ENCODE measurements at places on chromosomes 4 and X. TPM values are rescaled to one million over a fixed set of nuclear protein-coding genes. Genes with fewer than 3 reads are reported as not detected.
A peak's percentile ranks its signal among the peaks of the same experiment; 100 is the strongest.

DNA sequence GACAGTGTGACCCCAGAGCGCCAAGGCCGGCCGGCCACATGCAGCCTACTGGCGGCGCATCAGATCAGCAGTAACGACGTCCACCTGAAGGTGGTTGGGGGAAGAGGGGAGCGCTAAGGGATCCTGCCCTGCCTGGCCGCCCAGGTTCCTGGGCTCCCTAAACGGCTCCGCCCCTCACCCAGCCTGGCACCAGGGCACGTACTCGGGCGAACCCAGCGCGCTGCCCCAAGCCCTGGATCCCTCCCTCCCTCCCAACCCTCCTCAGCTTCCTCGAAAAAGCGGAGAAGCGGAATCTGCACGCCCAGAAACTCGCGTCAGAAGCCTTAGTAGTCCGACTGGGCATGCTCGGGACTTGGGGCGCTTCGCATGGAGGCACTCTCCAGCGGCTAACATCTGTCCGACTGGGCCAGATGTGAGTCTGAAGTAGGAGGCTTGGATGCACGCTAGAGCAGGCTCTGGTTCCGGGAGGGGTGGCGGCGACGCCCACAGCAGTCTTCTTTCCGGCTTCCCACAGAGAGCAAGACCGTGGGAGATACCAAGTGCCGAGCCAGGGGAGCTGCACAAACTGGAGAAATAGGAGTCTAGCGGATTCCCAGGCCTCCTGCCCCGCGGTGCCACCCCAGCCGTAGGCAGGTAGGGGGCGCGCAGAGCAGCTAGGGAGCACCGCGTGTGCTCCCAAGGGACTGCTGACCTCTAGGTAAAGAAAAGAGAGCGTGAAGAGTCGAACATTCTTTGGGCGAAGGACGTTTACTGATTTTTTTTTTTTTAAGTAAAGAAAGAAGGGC is 114.3 kb upstream of the TEX13C start:
- DNase-seq, result peak; percentile 6

- no peak for DNase-seq
Measured at GRCh38 chr4:118313098-118313497, 39.7 kb downstream of the PRSS12 start.

DNA sequence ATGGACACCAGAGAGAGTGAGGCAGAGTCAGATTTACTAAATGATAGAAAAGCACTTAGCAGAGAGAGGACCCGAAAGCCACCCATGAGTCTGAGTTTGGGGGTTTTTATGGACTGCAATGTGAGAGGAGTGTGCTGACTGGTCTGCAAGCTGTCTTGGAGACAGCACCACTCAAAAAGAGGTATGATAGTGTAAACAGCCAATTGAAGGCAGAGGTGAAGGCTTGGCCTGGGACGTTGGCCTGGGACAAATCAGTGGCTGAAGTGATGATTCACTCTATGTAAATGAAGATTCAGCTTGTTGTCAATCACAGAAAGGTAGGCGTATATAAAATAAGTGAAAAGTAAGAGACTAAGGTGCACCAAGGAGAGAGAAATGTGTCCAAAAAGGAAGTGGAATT is 217.6 kb upstream of the ZFP42 start:
- DNase-seq, result no peak

GRCh38 chr4:76300012-76300411 is 6.5 kb upstream of the STBD1 start:
- DNase-seq, result no peak

- DNase-seq, result peak; percentile 92
Measured at GRCh38 chr4:65502131-65502701, 168.1 kb downstream of the EPHA5 start.

The GLUD2 gene
- 1.8 TPM for total RNA-seq

The XK gene
- 0.17 TPM for total RNA-seq

All from fibroblast of lung (primary cell).